ENCODE measurements at places on chromosomes 16 and 17. TPM values are rescaled to one million over a fixed set of nuclear protein-coding genes. Genes with fewer than 3 reads are reported as not detected.

- no peak for DNase-seq
These were observed 19.5 kb downstream of the ATP2A3 start for GRCh38 chr17:3944485-3945388.

GRCh38 chr17:82332669-82333278 lies 792 bp downstream of the SECTM1 start:
- no peak for DNase-seq

GRCh38 chr16:12315330-12316136 lies 339.0 kb downstream of the SNX29 start:
- DNase-seq: no peak

GRCh38 chr17:69869667-69870066 lies 205.4 kb upstream of the KCNJ16 start:
- no peak for DNase-seq

DNA sequence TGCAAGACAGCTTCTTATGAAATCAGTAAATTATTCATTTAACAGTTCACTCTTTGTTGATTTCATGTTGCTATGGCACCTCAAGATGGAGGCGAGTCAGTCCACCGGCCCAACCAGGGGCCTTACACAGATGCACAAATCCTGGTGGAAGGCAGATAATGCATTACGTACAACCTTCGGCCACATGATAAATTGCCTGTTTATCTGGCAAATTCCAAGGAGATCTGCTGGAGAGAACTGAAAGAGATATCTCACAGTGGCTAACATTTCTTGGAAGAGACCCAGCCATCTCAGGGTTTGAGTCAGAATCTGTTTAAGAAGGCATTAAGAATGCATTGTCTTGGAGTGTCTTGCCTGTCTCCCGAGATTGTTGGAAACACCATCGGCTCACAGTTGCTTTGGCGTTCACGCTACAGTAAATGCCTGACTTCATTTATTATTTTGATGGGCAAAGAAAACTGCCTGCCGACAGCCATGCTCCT lies 225.6 kb downstream of the MSI2 start:
- DNase-seq: no peak

GRCh38 chr17:38900978-38901656 lies 24.3 kb upstream of the LASP1NB start:
- no peak for DNase-seq

GRCh38 chr17:16384557-16384956 lies 3.7 kb downstream of the UBB start:
- no peak for DNase-seq

- DNase-seq: no peak
These were observed 4.5 kb upstream of the ITGAX start for GRCh38 chr16:31350275-31351005.

DNA sequence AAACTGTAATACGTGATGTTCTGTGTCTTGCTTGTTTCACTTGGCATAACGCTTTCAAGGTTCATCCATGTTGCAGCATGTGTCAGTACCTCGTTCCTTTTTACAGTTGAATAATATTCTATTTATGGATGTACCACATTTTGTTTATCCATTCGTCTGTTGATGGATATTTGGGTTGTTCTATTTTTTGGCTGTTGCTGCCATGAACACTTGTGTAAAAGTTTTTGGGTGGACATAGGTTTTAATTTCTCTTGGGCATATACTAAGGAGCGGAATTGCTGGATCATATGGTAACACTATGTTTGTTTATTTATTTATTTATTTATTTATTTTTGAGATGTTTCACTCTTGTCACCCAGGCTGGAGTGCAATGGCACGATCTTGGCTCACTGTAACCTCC lies 137.0 kb downstream of the MSI2 start:
- no peak for DNase-seq

GRCh38 chr17:71713846-71714245 lies 407.0 kb upstream of the SOX9 start:
- no peak for DNase-seq

GRCh38 chr17:27038676-27039075 lies 255.2 kb upstream of the WSB1 start:
- DNase-seq: no peak

DNA sequence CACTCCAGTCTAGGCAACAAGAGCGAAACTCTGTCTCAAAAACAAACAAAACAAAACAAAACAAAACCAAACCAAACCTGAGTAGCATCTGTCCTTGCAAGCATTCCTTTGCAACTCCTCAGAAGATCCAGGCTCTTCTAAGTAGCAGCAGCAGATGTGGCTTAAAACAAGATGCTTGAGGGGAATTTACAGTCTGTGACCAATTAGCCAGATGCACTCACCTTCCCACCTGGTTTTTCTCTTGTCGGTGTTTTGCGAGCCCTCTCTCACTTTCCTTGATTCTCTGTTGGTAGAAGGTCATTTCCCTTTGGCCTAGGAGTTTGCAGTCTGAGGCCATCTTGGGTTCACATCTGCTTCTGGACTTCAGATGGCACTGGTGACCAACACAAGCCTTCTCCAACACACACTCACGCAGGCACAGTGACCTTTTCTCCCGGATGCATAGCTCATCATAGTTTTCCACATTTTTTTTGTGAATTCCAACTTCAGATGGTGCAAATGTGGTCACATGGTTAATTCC lies 276.8 kb downstream of the STX8 start:
- DNase-seq: no peak

The OR3A2 gene
- not detected for total RNA-seq

The TNFSF13 gene
- 26.6 TPM for total RNA-seq

The CBX2 gene
- total RNA-seq: 5.6 TPM

The HOXB9 gene
- 0.23 TPM for total RNA-seq

The C16orf54 gene
- total RNA-seq: not detected

All from suprapubic skin (tissue), 4 donors.